ENCODE measurements at places on chromosomes 13 and 19.

- peak; percentile 45 for DNase-seq
These were observed 2.1 kb downstream of the CILP2 start for GRCh38 chr19:19540064-19540714.

- DNase-seq, result peak; percentile 41
These were observed 135.3 kb downstream of the RFC3 start for GRCh38 chr13:33953203-33953602.

GRCh38 chr13:97249093-97249795 lies 27.1 kb downstream of the MBNL2 start:
- DNase-seq, result no peak

DNA sequence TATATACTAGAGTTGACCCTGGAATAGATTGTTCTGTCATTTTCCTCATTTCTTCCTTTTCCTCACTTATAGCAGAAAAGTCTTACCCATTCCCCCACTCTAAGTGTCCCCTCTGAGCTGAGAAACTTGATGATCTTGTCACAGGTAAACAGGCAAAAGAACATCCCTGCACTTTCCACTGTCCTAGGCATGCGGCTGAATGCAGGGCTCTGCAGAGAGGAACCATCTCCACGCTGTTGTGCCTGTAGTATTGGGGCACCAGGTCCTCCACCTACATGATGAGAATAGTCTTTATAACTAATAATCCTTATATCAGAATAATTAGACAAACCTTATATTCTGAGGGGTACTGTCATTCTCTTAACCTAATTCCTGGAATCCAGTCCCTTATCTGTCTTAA lies 211.3 kb downstream of the RBM26 start:
- DNase-seq, result no peak

DNA sequence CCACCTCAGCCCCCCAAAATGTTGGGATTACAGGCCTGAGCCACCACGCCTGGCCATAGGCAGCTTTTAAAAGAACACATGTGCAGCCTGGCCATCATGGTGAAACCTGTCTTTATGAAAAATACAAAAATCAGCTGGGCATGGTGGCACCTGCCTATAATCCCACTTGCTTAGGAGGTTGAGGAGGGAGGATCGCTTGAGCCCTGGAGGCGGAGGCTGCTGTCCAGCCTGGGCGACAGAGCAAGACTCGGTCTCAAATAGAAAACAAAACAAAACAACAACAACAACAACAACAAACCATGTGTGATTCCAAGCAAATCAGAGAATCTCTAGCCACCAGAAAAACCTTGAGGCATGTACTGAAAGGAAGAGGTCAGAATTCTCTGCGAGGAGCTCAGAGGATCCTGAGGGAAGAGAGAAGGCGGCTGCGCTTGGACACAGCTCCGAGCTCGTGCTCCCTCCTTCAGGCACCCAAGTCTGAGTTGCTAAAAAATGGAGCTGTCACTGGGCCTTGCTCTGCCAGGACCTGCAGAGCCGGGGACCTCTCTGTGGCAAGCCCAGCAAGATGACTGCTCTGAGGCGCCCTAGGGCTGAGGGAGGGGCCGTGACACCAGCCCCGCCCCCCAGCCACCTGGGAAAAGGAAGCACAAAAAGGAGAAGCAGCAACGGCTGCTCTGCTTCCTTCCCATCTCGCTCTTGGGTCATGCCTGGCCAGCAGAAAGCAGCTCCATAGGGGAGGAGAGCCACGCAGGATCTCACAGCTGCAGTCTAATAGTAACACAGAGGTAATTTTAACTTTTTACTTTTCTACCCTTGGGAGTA lies at the start of gene ARL11:
Gene ARL11 (plus strand): TSS at position 677 of the 822 bp plus-strand sequence. CDS start 1,941 bp downstream, outside the sequence.
- no peak for DNase-seq

- peak; percentile 38 for DNase-seq
These were observed 11.0 kb downstream of the FUZ start for GRCh38 chr19:49801966-49802661.

DNA sequence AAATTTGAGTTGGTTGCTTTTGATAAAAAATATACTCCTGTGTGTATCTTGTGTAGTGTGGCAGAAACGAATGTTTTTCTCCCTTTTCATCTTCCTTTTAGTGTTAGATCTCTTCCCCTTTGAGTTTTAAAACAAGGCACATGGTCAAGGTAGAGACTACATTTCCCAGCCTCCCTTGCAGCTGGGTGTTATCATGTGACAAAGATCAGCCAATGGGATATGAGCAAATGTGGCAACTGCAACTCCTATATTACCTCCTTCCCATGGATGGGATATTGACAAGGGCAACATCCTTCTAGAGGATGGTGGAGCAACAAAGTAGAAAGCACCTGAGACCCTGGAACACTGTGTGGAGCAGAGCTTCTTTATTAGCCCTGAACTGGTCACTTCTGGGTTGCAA lies 42.4 kb downstream of the ADGRE3 start:
- DNase-seq, result peak; percentile 35
